Esophagus mucosa (tissue), 1 donor: ENCODE measurements at places on chromosomes 16 and 17.

DNA sequence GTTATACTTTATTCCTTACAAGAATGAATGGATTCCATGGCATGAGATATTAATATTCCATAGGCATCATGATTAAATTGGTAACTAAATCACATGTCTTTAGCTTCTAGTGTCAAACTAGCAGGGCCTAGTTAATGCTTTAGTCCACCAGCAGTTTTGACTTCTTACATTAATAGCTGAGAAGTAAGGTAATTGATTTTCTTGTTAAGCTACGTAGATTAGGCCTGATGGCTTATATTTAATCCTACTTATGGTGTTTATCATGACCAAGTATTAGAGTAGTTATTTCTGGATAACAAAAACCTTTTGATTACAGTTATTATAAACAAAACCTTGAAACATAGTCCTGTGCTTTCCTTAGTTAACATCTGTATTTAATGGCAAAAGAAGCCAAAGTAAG, 184.5 kb downstream of the TANC2 start:
- no peak for ATAC-seq

- ATAC-seq, result no peak
These were observed 226.6 kb upstream of the RPL38 start for GRCh38 chr17:73976676-73977521.

- ATAC-seq, result no peak
These were observed 100.8 kb downstream of the ADCY9 start for GRCh38 chr16:4015275-4016004.

GRCh38 chr17:32792207-32792606, 84.7 kb downstream of the MYO1D start:
- ATAC-seq, result no peak

DNA sequence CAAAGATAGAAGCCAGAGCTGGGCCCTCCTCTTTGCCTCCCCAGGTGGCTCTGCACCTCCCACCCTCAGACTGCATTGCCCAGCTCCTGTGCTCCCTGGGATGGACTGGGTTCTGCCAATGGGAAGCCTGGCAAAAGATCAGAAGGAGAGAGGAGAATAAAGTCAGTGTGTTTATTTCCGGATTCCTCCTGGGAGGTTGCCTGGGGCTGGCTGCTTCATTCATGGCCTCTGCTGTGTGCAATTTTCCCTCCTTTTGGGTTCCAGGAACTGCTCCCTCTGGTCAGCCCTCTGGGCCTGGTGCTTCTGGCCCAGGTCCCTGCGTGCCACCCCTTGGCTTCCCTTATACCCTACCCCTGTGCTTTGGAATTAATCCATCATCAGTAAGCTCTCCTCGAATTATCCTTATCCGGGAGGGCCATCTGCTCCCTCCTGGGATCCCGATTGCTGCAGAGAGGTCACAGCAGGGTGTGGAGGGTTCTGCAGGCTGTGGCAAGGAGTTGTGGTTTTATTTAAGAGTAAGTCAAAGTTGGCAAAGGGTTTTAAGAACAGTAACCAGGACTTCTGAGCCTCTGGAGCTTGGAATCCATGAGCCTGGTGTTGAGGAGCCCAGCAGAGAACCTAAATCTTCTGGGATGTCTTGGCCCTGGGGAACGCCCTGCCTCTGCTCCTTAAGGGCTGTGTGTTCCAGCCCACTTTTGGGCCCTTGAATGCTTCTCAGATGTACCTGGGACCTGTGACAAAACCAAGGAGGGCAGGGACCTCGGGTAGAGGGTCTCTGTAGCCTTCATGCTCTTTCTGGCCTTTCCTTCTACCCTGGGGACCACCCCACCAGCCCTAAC, 8.2 kb upstream of the MMP2 start:
- peak; percentile 57 for ATAC-seq

DNA sequence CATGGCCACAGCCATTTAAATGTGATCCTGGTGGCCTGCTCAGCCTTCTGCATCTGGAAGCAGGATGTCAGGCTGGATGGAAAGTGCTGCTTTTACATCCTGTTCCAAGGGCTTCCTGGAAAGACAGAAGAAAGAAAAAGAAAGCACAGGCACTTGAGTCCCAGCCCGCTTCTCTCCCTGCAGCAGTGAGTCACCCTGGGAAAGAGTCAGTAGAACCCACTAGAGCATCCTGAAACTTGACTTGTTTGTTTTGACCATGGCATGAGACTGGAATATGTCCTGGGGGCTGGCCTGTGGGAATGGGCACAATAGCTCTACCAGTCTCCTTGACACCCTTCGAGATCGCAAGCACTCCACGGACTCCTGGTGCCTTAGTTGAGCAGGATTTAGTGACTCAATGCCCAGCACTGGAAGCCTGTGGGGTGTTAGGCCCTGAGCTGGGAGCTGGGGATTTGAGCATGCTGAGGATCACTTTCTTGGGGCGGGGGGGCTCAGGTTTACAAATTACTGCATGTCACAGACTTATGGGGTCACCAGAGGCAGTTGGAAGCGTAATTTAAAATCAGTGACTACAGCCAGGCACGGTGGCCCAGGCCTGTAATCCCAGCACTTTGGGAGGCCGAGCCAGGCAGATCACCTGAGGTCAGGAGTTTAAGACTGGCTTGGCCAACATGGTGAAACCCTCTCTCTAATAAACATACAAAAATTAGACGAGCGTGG, 22.1 kb upstream of the GNA13 start:
- peak; percentile 32 for ATAC-seq

DNA sequence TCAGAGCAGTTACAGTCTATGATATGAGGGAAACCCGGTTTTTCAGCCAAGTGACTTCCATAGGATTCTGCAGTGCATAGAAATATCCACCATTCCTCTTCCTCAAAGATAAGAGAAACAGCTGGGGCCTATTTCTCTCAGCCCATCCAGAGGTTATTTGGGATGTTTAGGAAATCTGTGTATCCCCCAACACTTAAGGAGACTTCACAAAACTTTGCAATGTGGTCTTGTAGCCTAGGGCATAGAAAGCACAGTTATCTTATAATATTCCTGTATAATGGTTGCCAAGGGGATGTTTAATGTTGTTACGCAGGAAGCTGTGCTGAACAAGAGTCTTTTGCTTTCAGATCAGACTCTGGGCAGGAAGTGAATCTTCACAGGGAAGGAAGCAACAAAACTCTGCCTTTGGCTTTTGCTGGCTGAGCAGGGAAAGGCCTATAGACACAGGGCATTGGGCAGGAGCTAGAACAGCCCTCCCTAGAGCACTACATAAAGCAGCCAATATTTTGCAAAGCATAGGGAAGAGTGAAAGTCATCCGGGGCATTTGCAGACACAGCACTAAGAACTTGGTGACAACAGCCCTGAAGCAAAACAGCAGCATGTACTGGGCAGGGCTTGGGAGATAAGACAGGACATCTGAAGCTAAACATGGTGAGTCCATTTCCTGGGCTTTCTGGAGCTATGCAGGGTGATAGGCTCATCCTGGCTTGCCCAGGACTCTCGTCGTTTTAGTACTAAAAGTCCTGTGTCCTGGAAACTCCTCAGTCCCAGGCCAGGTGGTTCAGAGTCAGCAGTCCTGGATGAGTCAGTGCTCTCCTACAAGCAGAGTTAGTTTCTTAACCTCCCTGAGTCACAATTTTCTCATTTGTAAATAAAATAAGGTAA, 18.7 kb upstream of the BEAN1 start:
- ATAC-seq, result peak; percentile 86

- ATAC-seq, result peak; percentile 52
These were observed 21.5 kb upstream of the PECAM1 start for GRCh38 chr17:64411999-64412771.

DNA sequence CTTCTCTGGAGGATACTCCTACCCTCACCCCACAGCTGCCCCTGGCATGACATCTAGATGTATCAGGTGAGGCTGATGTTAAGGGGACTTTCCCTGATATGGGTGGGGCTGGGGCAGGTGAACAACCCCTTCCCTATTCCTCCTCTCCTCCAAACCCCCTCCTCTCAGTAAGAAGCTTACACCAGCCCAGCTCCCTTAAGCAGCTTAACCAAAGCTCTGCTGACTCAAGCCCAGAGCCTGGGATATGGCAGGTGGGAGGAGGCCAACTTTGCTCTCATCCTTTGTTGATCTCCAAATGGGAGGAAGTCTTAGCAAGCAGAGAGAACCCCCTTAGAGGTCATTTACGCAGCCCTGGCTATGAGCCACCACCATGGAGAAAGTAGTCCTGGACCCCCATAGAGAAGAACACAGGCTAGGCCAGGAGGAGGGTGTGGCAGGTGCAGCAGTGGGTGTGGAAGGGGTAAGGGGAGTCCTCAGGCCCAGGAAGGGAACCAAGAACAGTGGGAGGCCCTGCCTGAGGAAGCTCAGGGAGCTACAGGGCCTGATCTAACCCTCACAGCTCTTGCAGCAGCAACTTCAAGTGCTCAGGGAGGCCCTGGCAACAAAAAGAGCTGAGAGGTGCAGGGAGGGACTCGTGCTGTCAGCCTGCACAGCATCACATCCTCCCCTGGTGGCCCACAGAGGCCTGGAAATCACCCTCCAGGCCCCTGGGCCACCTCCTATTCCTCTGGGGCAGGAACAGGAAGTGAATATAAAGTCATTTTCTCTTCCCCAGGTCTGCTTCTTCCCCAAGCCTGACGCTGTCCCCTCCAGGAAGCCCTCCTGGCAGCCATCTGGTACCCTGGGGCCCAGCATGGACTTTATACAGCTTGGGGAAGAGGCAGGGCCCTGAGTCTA, 2.9 kb downstream of the UNC119 start:
- no peak for ATAC-seq

DNA sequence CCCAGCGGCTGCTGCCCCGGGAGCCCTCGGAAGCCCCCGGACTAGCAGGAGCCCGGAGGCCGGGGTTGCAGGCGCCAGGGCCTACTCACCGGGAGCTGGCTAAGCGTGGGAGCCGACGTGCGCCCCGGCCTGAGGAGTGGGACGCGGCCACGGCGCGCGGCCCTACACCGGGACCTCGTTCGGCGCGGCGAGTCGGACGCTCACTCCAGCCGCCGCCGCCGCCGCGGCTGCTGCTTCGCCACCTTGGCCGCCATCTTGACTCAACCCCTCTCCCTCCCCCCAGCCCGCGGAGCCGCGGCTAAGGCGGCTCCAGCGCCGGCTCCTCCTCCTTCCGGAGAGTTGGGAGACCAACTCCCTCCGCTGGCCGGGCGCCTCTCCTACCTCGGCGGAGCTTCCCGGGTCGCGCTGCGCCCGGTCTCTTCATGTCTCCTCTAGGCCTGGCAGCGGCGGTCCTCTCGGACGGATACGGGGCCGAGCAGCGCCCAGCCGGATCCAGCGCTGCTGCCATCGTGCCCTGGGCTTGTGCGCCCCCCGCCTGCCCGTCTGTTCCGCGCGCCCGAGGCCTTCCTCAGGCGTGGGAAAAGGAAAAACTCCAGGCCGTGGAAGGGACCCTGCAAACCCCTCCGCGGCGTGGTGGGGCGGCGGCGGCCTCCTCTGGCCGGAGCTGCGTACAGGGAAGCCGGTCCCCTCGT, at the start of gene NCOR1:
TSS of gene NCOR1 (minus strand) at position 262 of the 692 bp plus-strand sequence. CDS start 20,965 bp downstream, outside the sequence.
- peak; percentile 95 for ATAC-seq
